ENCODE measurements at places on chromosomes 3 and 15.

DNA sequence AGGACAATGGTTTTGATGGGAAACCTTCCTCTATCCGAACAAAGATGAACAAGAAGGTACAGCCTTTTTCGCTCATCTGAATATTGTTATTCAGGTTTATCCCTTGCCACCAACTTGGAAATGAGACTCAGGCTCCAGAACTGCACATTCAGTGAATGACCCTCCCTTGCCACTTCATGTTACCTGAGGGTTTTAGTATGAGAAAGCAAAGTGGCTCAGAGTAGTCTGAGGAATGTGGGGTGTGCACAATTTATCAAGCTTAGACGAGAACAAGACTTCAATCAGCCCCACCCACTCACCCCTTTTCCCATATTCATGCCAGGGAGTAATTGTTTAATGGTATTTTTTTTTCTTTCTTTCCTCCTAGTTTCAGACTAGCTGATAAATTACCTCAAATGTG is 265.3 kb upstream of the POU1F1 start:
- DNase-seq = no peak

- DNase-seq = no peak
Observed at GRCh38 chr3:121482660-121483059, 63.1 kb downstream of the POLQ start.

GRCh38 chr3:11335056-11335608 is 62.9 kb downstream of the ATG7 start:
- no peak for DNase-seq

- no peak for DNase-seq
Observed at GRCh38 chr15:47364230-47365141, 352.8 kb upstream of the SEMA6D start.

DNA sequence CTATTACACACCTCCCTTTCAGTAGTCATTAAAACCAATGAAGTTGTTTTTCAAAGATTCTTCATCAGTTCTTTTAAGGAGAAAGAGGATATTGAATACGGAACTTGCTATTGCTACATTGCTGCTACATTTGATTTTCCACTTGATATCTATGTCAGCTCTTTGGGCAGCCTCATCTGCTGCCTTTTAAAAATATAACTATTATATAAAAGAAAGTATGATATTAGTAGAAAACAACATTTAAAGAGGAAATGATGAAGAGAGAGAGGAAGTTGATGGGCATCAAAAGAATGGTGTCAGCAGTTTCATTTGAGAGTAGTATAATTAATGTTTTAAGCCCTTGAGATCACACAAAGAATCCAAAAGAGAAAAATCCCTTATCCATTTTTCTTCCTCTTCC is 171.4 kb downstream of the NFKBIZ start:
- no peak for DNase-seq

DNA sequence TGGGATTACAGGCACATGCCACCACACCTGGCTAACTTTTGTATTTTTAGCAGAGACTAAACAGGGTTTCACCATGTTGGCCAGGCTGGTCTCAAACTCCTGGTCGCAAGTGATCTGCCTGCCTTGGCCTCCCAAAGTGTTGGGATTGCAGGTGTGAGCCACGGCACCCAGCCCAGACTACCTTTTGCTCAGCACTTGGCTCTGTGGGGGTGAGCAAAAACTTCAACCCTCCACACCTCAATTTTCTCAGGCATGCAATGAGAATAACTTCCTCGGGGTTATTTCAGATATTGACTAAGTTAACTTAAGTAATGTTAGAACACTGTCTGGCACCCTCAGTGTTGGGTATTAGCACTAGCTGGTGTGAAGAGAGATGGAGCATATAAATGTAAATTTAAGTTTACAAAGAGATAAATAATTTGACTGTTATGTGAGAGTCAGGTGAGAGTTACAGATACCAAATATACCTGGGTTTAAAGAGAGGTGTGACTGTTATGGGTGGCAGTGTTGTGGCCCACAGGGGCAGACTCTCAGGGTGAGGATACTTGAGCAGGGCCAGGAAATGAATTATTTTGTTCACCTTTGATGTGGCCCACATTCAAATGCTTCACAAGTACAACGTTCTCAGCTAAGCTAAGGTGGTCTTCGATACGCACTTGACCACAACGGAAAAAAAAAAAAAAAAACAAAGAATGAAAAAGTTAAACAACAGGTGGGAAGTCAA is 29.0 kb downstream of the CPOX start:
- DNase-seq = no peak

DNA sequence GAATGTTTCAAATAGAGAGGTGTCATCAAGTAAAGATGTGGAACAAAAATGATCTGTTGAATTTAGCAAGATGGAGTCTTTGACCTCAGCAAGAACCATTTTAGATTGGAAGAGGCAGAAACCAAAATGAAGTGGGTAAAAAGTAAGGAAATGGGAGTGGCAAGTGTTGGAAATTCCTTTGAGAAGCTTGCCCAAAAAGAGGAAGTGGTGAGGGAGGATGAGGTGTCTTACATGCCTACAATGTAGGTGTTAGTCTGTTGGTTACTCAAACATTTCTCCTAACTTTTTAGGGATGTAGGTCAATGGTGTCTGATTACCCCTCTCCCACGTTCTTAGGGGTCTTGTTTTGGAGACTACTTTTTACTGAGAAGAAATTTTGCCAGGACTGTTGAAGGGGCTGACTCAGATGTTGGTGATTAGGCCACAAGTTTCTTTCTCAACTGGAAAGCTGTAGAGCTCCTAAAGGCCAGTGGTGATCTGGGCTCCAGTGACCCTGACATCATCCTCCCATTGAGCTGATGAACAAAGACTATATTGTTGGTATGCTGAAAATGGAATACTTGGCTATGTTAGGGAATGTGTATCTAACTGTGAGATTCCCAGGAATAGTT is 5.1 kb downstream of the PPP2R3A start:
- no peak for DNase-seq

- DNase-seq = no peak
Observed at GRCh38 chr15:76100361-76100760, 40.6 kb downstream of the TMEM266 start.

DNA sequence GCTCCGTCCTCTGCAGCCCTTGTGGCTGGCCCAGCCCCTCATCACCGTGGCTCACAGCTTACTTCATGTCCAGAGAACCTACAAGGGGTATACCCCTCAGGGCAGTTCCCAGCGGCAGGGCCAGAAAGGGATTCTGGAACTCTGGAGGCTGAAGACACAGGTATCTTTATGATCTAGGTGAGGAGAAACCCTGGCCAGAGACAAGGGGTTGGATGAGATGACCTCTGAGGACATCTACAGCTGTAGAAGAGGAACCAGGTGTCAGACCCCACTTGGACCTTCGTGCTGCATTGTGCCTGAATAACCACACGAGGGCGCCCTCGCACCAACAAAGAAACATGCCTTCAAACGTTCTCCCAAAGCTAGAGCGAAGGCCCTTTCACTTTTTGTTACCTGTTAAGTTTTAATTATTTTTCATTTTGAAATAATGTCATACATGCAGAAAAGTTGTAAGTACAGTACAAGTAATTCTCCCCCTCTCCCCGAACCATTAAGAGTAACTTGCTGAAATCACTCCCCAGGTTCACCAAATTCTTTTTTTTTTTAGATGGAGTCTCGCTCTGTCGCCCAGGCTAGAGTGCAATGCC is 118.7 kb upstream of the SMAD3 start:
- peak; percentile 71 for DNase-seq

- no peak for DNase-seq
Observed at GRCh38 chr15:53658827-53659555, 100.5 kb downstream of the WDR72 start.
